ENCODE measurements at places on chromosomes 12 and 14. TPM values are rescaled to one million over a fixed set of nuclear protein-coding genes. Genes with fewer than 3 reads are reported as not detected.

Gene CLEC4C
- 2.1 TPM for total RNA-seq

GRCh38 chr12:117134059-117134458 is 34.8 kb upstream of the TESC start:
- DNase-seq, result no peak

DNA sequence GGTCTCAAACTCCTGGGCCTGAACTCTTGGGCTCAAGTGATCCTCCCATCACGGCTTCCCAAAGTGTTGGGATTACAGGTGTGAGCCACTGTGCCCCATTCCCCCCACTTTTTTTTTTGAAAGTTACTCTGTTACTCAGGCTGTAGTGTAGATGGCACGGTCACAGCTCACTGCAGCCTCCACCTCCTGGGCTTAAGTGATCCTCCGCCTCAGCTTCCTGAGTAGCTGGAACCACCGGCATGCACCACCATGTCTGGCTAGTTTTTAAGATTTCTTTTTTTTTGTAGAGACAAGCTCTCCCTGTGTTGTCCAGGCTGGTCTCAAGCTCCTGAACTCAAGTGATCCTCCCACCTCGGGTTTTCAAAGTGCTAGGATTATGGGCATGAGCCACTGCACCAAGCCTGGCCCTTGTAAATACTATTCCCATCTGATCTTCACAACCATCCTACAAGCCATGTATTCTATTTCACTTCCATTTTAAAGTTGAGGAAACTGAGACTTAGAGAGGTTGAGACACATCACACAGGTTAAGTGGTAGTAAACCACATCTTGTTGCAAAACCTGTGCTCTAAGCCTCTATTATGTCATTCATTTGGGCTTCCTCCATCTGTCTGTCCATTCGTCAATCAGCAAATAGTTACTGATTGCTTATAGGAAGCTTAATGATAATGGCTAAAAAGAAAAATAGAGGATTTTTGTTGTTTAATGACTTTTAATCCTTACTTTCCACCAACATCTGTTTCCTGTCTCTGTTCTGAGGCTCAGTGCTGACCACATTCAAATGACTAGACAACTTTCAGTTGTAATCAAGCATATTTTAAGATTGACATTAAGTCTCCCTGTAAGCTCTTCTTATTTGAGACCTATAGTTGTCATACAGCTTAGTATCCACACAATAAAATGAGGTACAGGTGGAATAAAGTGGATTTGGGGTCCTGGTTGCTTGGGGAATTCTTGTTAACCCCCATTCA is 9.2 kb downstream of the ASCL4 start:
- no peak for DNase-seq

DNA sequence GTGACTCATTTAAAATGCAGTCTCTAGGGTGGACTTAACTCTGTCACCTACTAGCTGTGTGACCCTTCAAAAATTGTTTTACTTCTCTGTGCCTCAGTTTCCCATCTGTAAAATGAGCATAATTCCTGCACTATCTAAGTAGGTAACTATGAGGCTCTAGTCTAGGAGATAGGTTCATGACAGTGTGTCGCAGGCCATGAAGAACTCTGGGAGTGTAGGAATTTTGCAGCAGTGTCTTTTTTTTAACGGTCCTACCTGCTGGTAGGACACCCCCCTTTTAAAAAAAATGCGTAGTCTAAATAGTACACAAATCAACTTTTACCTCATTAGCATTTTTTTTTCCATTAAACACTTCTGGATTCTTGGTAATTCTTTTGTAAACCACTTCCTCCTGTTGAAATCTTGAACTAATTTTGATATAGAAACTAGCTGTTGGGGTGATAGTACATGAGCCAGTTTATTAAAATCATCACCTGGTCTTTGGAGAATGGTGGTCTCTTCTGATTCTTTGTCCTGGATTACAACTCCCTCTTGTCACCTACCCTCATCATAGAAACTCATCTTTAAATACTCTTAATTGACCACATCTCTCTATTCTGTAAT is 86.0 kb upstream of the SLC38A2 start:
- DNase-seq, result no peak

- no peak for DNase-seq
These were observed 74.5 kb downstream of the HECTD1 start for GRCh38 chr14:31133133-31133532.
